Activated CD4-positive, alpha-beta T cell treated with anti-CD3 and anti-CD28 coated beads for 24 hours (primary cell): ENCODE measurements at places on chromosomes 7 and 10.

- no peak for DNase-seq
Observed at GRCh38 chr7:155053002-155053401, 17.1 kb upstream of the HTR5A start.

GRCh38 chr7:26052706-26053105 lies 99.3 kb upstream of the NFE2L3 start:
- DNase-seq = no peak

- DNase-seq = no peak
Observed at GRCh38 chr7:156547884-156548561, 92.6 kb upstream of the RNF32 start.

DNA sequence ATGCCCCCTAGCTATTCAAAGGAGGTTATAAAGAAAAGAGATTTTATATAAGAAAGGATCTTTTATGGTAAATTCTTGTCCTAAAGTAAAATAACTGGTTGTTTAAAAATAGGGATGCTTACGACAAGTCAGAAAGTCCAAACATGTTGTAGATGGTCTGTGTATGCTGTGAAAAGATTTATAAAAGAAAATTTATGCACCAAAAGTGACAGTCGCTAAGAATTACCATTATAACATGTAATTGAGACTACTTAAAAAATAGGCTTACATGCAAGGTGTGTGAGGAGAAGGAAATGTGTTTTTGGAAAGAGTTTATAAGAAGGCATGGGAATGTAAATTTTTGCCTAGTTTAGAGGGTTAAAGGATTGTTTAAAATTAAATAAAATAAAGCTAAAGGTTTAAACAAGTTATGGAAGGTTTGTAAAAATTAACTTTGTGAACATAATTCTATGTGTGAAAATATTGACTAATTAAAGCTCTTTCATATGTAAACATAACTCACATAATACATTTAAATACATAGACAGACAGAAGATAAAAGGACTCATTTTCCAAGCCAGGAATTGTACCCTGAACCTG lies 118.5 kb downstream of the LYZL1 start:
- no peak for DNase-seq

- no peak for DNase-seq
Observed at GRCh38 chr7:30918676-30919075, 7.0 kb downstream of the AQP1 start.

DNA sequence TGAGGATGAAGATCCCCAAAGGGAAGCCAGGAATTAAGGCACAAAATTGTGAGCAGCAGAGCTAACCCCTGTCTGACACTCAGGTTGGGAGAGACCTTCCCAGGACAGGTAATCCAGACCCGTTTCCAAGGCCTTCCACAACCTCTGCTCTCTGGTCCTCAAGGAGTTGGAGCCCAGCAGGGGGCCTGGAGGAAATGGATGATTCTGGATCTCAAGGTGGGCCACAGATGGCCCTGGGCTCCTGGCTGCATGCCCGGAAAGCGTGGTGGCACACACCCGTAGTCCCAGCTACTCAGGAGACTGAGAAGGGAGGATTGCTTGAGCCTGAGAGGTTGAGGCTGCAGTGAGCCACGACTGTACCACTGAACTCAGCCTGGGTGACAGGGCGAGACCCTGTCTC lies 42.3 kb downstream of the DPYSL4 start:
- DNase-seq = no peak

- DNase-seq = no peak
Observed at GRCh38 chr7:158750702-158751101, 46.1 kb upstream of the NCAPG2 start.

GRCh38 chr10:101601541-101601940 lies 13.4 kb downstream of the DPCD start:
- no peak for DNase-seq

GRCh38 chr10:107072786-107073185 lies 91.7 kb downstream of the SORCS1 start:
- DNase-seq = no peak

- DNase-seq = peak; percentile 25
Observed at GRCh38 chr10:22253580-22253882, 35.7 kb upstream of the EBLN1 start.

DNA sequence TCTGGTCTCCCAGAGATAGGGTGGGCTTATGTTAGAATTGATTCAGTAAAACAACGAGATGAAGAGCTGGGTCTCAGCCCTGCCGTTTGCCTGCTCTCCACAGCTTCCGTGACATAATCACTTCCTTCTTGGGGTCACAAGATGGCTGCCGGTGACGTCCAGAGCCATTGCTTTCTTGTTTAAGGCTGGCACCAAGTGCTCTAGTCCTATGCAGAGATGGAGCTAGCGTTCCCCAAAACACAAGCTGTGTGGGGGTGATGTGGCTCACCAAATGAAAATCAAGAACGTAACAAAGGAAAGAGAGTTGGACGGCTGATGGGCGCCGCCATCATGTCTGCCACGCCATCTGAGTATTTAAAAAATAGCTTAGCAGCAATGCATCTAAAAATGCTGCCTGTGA lies 296.1 kb downstream of the CAMK1D start:
- no peak for DNase-seq

GRCh38 chr7:151168787-151169162 lies 1.3 kb upstream of the GBX1 start:
- no peak for DNase-seq

DNA sequence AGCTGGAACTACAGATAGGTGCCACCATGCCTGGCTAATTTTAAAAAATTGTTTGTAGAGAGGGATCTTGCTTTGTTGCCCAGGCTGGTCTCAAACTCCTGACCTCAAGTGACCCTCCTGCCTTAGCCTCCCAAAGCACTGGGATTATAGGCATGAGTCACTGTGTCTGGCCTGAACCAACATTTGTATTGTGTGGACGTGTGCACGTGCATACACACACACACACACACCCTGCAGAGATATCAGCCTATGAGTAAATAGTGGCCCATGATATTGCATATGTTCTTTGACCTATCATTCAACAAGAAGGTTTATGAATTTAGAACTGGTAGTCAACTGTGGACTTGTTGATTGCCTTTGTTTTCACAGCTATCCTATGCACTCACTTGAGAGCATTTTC lies 161.6 kb downstream of the BAMBI start:
- DNase-seq = no peak

DNA sequence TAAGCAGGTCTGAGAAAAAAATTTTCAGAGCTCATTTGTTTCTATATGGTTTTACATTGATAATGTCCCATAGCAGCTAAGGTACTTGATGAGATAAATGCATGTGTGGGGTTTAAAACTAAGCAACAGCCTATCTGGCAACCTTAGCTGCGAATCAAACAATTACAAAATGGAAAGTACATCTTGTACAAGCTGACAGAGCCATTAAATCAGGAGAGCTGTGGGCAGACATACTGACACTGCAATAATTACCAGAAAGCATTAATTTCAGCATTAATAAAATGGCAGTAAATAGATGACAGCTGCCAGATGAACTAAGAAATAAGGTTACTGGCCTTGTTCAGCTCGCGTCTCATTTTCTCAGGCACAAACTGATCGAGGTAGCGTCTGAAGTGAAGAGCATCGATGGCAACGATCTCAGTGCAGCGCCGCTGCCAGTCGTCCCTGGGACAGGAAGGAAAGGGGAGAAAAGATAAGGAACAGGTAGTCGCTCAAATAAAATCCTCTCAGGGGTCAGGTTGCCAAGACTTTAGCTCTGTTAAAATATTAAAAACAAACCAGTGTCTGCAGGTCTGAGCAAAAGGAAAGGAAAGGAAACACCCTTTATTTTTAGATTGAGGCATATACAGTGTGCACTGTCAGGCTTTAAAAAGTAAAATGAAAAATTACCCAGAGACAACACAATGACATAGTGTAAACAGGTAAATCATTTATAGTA lies 79.7 kb upstream of the OGDHL start:
- no peak for DNase-seq

- DNase-seq = no peak
Observed at GRCh38 chr7:57417736-57418135, 32.2 kb upstream of the ZNF716 start.

DNA sequence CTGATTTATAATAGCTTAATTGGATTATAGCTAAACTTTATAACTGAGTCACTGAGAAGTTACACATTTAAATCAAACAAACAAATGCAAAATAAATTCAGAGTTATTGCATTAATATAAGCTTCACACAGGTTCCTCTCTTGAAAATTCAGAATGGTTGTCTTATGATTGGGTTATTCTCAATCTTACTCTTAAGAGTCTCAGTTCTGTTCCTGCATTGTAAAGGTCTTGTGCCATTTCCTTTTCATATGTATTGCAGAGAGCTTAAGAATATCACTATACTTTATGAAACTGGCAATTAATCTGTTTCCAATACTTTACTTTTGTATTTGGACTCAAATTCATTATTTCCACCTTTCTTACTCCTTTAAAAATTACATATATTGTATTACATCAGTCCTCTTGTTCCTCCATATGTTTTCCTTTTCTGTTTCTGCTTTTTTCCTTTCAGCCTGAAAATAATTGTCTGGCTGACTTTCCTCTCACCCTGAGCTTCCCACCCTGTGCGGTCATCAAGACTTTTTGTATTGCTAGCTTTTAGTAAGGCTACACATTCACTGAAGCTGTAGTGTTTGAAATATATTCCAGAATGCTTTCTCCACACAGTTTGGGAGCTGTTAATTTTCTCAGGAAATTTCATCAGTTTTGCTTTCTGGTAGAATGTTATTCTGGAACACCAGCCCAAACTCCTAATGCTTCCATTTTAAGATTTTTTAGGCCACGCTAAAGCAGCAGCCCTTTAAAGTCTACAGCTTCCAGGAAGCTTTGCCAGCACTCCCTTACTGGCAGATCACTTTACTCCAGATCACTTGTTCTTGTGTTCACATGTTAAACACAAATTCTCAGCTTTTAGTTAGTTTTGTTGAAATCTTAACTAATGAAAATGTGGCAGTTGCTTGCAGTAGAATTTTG lies 139.4 kb downstream of the KCND2 start:
- no peak for DNase-seq

DNA sequence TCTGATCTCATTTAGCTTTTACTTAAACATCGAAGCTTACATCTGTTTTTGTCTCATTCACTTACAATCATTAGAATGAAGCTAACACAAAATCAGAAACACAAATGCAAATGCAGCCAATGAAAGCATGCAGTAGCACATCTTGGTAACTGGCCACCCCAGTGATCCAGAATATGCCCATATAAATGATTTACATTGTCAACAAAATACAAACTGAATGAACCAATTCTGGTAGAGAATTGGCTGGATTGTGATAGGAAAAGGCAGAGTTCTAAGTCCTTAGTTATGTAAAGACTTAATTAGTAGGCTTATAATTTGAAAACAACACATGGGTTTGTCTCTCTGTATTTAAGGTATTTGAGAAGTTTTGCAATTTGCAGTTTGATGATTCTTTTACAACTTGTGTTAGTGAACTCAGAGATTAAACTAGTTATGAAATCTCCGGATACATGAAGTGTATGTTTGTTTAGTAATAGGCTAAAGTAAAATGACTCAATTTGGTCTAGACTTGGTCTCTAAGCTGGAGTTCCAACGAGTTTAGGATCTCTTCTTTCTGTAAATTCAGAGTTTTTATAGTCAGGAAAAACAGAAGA lies 21.2 kb downstream of the TECTB start:
- DNase-seq = no peak

- DNase-seq = no peak
Observed at GRCh38 chr7:77329466-77330168, 86.5 kb downstream of the GSAP start.

DNA sequence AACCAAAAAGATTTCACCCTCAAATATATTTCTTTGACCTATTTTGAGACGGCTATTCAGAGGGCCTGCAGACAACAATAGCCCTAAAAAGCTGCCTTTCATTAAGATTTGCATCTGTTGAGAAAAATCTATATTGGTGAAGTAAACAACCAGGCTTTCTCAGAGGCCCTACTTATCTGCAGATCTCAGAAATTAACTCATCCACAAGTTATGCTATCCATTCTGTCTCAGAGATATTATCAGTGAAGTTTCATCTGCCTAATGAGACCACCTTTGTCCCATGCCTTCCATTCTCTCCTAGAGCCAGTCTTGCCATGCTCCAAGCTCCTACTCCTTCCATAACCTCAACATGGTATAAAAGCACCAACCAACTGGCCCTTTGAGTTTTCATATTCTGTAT lies 130.3 kb downstream of the CACNA2D1 start:
- no peak for DNase-seq
